Nephron progenitor cell (in vitro differentiated cells): ENCODE measurements at places on chromosomes 2 and 18.

GRCh38 chr2:202911203-202911511 lies 316 bp downstream of the WDR12 start:
- DNase-seq = no peak

- DNase-seq = no peak
Observed at GRCh38 chr2:42361728-42362283, 789 bp upstream of the COX7A2L start.

- no peak for DNase-seq
Observed at GRCh38 chr2:220756653-220757052, 815.5 kb downstream of the EPHA4 start.

DNA sequence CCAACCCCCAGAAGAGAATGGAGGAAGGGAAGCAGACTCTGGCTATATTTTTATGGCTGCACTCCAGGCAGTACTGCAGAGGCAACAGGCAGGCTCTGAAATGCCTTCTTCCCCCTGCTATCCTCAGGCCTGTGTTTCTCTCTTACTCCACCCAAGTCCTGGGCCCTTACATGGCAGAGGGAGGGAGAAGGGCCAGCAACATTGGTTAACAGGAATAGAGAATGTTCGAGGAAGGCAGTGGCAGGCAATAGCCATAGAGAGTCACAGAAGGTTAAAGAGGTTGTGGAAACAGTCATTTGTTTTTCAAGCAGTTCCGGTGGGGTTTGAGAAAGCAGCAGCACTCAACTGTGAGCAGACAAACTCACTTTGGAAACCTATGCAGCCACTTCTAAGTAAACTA lies 15.1 kb upstream of the DARS1 start:
- no peak for DNase-seq

GRCh38 chr18:46312221-46312620 lies 208.0 kb downstream of the HAUS1 start:
- no peak for DNase-seq
